ENCODE measurements at places on chromosomes 4 and X. TPM values are rescaled to one million over a fixed set of nuclear protein-coding genes. Genes with fewer than 3 reads are reported as not detected.

SMIM10 gene
- 15.1 TPM for total RNA-seq

HTN3 gene
- total RNA-seq: not detected

TSPAN6 gene
- total RNA-seq: 1.1 TPM

GRIA2 gene
- total RNA-seq: not detected

DNA sequence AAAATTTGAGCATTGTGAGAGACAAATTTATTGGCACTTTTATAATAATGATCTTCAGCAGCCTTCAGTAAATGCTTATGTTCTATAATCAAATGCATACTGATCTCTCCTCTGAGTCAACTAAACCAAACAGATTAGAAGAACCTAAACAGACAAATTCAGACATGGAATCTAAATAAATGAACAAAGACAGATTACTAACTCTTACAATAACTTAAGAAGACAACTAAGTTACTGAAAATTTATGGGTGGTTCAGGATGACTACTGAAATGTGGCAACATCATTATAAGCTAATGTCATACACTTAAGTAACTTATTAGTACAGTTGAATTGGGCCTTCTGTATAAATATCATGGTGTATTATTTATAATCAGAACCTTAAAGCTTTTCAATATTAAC is 127.3 kb downstream of the NEK1 start:
- DNase-seq: no peak

GRCh38 chr4:24770667-24771066 is 24.7 kb upstream of the SOD3 start:
- no peak for DNase-seq

GRCh38 chr4:145564540-145564939 is 54.6 kb upstream of the MMAA start:
- no peak for DNase-seq

- DNase-seq: no peak
Measured at GRCh38 chr4:180751009-180751408, 1492.2 kb upstream of the TENM3 start.

GRCh38 chr4:31877429-31877828 is 1157.3 kb downstream of the PCDH7 start:
- no peak for DNase-seq

GRCh38 chr4:3115637-3116270 is 41.3 kb downstream of the HTT start:
- DNase-seq: no peak

- peak; percentile 15 for DNase-seq
Measured at GRCh38 chr4:142883040-142883832, 37.1 kb upstream of the INPP4B start.
